Activated CD8-positive, alpha-beta memory T cell treated with anti-CD3 and anti-CD28 coated beads, Interleukin-2, amount 10 ng/mL, durations not matched to agents 7 days and 5 days (primary cell): ENCODE measurements at places on chromosomes 4 and X.

- DNase-seq = no peak
Observed at GRCh38 chr4:119103263-119103662, 32.4 kb upstream of the MYOZ2 start.

GRCh38 chrX:150642423-150642822 lies 50.8 kb upstream of the MTMR1 start:
- no peak for DNase-seq

DNA sequence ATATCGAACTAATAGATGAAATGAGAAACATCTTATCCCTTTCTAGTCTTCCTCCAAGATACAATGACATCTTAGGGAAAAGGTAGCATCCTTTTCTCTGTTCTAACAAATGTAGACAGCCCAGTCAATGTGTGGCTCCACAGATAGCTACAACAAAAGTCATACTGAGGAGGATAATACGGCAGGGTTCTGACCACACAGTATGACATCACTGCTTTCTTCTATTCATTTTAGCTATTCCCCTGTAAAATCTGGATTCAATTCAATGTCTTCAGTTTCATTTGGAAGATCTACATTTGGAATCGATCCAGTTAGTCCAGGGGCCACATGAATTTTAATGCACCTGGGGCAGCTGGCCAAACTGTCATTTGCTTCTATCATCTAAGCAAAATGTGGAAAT lies 51.4 kb downstream of the ENOX2 start:
- no peak for DNase-seq

GRCh38 chrX:67585401-67585800 lies 41.6 kb downstream of the AR start:
- no peak for DNase-seq

GRCh38 chr4:8696369-8697127 lies 104.0 kb downstream of the CPZ start:
- no peak for DNase-seq

- no peak for DNase-seq
Observed at GRCh38 chr4:71729856-71730255, 54.0 kb downstream of the GC start.

DNA sequence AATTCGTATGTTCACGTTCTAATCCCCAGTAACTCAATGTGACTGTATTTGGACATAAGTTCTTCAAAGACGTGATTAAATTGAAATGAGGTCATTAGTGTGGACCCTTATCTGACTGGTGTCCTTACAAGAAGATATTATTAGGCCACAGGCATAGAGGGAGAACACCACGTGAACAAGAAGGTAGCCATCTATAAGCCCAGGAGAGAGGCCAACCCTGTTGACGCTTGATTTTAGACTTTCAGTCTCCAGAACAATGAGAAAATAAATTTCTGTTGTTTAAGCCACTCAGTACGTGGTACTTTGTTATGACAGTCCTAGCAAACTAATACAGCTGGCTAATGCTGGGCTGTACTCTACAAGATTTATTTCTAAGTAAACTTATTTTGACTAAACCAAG lies 1.5 kb upstream of the EIF1AX start:
- DNase-seq = no peak

GRCh38 chrX:124018023-124018422 lies 56.5 kb downstream of the STAG2 start:
- no peak for DNase-seq

DNA sequence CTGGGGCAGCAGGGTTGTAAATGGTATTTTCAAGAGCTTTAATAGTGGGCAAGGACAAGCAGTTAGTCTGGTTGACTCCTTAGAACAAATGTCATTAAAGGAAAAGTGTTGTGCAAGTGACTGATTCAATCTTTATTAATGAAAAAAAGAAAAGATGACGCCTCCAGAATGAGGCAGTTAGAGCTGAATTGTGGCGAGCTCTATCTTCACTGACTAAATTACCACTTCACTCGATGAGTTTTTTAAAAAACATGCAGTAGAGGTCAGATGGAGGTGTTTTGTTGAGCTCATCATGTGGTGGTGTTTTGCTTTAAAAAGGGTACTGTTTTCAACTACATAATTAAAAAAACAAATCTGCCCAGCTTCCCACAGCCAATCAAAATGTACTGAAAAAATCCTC lies 28.1 kb upstream of the TENM3 start:
- no peak for DNase-seq

DNA sequence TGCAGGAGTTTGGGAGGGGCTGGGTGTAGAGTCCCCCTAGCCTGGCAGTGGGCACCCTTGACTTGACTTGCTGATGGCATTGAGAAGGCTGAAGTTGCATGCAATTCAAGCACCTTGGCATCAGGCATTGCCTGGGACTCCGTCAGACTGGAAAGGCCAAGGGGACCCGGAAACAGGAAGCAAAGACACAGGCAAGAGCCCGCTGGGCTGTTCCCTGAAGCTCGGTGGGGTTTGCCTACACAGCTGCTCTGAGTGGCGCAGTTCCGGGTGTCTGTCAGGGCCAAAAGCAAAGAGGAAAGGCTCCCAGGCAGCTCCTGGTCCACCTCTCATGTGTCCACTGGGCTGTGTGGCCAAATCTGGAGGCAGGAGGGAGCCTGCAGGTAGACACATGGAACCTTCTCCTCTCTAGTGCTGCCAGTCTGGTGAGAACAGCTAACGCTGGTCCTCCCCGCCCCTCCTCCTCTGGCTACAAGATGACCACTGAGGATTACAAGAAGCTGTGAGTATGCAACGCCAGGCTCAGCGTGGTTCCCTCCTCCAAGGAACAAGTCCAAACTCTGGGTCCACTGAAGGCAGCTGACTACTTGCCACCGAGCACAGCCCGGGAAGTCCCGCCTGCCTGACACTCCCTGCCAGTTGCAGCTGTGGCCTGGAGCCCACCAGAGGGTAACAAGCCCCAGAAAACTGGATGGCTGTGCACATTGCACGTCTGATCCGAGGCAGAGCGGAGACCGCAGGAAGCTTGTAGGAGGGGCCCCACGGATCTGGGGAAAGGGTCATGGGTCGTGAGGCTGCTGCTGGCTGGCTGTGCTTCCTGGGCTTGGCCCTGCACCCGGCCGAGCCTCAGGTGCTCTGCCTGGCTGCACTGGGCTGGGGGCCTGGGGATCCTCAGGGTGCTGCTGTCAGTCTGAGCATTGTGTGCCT lies 20.1 kb downstream of the ZNF185 start:
- DNase-seq = no peak
